AG10803 (cell line): ENCODE measurements at places on chromosomes 6 and 20.
A peak's percentile ranks its signal among the peaks of the same experiment; 100 is the strongest.

- DNase-seq = no peak
Measured at GRCh38 chr6:88972504-88973423, 9.3 kb upstream of the RNGTT start.

GRCh38 chr6:2196079-2196679 is 49.2 kb downstream of the GMDS start:
- DNase-seq = peak; percentile 59

DNA sequence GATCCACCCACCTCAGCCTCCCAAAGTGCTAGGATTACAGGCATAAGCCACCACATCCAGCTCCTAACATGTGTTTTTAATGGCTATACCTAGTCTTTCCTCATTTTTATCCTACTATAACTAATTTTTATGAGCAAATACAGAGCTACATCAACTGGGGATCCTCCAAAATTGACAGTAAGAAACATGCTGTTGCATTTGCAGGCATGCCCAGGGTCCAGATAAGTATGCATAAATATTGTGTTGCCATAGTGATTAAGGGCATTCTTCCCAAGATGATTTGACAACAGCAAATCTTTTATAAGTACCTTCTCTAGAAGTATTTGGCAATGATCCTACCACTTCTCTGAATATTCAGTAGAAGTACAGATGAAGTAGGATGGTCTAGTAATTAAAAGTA is 41.9 kb upstream of the MOXD1 start:
- peak; percentile 85 for DNase-seq

- DNase-seq = no peak
Measured at GRCh38 chr6:14549304-14549770, 431.8 kb downstream of the CD83 start.

GRCh38 chr20:49384437-49385434 is 97.7 kb downstream of the KCNB1 start:
- peak; percentile 35 for DNase-seq

GRCh38 chr20:34512955-34513419 is 3.2 kb upstream of the DYNLRB1 start:
- no peak for DNase-seq

GRCh38 chr6:82693094-82693493 is 329.5 kb downstream of the TPBG start:
- DNase-seq = no peak

- no peak for DNase-seq
Measured at GRCh38 chr6:162833776-162834175, 106.0 kb downstream of the PACRG start.

GRCh38 chr6:113802779-113803178 is 54.4 kb upstream of the MARCKS start:
- no peak for DNase-seq

DNA sequence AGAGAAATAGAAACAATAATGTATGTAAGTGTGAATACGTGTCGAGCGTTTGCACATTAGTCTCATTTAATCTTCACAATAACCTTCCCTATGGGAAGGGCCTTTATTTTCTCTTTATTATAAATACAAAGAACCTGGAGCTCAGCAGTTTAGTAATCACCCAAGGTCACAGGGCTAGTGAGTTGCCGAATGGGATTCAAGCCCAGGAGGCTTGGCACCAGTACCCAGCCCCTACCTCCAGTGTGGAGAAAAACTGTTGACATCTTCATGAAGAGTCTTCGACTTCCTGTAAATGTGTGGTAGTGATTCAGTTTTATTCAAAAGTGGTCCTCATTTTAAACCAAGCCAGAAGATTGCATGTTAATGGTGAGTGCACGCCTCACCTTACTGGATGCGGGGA is 162.8 kb downstream of the SCML4 start:
- no peak for DNase-seq

DNA sequence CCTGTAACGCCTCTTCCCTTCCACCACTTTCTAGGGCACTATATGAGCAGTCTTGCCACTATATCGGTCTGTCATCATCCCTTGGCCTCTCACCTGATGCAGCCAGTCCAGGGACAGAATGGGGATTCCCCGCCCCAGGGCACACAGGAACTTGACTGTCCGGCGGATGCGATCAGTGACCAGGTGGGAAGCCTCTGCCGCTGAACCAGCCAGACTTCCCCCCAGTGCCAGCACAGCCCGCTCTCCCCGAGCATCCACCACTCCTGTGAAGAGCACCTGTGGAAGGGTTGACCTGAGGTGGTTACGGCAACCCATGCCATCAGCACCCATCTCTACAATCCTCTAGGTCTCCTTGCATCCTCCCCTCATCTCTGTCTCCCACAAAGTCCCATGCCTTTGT is 12.2 kb upstream of the NRM start:
- DNase-seq = no peak

DNA sequence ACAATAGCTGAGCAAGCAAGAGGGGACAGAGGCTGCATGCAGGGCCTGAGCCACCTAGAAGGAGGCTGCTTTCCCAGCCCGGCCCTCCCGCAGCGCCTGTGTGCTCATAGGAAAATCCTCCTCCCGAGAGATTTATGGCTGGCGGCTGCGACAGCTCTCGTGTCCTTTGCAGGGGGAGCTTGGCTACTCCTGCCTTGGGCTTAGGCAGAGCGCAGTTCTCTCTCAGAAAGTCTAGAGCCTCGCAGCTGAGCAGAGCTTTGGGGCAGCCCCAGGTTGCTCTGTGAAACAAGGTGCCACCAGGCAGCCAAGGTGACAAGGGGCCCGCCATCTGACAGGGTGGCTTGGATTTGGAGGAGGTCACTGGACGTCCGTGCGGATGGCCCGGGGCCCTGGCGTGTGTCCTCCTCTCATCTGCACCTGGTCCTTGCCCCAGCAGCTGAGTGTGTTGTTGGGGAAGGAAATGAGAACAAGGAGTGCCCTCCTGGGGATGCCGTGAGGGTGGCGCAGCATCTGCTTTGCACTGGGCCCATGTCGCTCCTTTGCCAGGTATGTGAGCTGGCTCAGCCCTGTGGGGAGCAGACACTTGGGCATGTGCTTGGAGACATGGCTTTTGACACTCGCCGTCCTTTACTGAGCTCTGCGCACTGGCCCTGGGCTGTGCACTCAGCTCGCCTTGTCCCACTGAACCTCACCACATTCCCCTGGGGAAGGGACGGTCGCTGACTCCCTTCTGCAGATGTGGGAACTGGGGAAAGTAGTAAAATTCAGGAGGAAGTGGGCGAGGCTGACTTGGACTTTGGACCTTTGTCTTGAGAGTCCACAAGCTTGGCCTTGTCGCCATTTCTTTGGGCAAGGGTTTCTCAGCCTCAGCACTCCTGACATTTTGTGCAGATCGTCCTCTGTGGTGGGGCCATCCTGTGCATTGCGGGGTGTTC is 41.9 kb downstream of the EDN3 start:
- DNase-seq = no peak

DNA sequence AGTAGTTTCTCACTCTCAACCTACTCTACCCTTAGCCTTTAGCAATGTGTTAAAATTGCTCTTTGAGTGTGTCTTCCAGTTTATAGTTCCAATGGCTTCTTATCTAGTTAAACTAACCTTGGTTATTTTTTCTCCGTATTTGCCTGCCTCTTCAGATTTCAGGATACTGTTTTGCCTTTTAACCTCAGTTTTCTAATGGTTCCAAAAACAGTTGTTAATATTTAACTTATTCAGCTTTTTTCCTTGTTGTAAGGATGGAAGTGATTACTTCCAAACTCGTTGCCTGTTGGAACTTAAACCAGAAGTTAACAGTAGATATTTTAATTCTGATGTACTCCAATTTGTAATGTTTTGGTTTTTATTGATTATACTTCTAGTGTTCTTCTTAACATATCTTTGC is 1574.9 kb downstream of the HACE1 start:
- no peak for DNase-seq

- DNase-seq = no peak
Measured at GRCh38 chr20:6506906-6507305, 260.6 kb upstream of the BMP2 start.

- DNase-seq = peak; percentile 47
Measured at GRCh38 chr20:62405108-62405980, 1.7 kb downstream of the CABLES2 start.

DNA sequence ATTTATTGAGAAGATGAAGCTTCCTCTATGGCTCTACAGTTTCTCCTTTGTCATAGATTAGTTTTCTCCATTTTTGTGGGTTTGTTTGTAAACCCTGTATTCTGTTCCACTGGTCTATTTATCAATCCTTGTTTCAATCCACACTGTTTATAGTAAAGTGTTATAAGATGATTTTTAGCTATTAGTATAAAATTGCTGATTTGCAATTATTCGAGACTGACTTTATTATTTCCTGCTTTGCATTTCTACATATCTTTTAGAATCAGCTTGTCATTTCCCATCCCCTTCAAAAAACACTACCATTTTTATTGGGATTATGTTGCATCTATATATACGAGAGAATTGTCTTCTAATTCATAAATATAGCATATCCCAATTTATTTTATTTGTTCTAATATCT is 325.9 kb upstream of the EPHA7 start:
- no peak for DNase-seq

- no peak for DNase-seq
Measured at GRCh38 chr6:31775184-31775583, 1.9 kb downstream of the VWA7 start.

GRCh38 chr20:49346682-49347081 is 68.8 kb upstream of the ZNFX1 start:
- no peak for DNase-seq

GRCh38 chr6:43402820-43403219 is 24.5 kb upstream of the ABCC10 start:
- no peak for DNase-seq

GRCh38 chr6:12279322-12280091 is 10.7 kb upstream of the EDN1 start:
- no peak for DNase-seq

- DNase-seq = peak; percentile 40
Measured at GRCh38 chr20:34240693-34241615, at the start of gene ASIP. Gene ASIP, plus strand, starts transcription at chr20:34241423. Its CDS starts 18,952 bp downstream, at chr20:34260375.

DNA sequence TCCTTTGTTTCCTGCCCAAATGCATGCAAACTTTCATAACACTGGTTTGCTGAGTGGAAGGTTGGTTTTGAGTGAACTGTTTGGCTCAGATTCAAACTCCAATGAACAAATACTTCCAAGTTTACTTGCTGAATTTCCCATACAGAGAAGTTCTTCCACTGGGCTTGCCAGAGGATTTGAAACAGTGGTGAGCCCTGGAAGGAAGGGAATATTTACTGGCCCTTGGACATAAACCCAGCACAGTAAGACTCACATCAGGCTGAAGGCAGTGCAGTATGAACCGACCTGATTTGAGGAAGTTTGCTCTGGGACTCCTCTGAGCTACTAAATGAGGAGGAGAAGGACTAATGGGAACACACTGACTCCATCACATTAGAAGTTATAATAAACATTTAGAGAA is 3.8 kb downstream of the TRAF3IP2 start:
- peak; percentile 99 for DNase-seq

DNA sequence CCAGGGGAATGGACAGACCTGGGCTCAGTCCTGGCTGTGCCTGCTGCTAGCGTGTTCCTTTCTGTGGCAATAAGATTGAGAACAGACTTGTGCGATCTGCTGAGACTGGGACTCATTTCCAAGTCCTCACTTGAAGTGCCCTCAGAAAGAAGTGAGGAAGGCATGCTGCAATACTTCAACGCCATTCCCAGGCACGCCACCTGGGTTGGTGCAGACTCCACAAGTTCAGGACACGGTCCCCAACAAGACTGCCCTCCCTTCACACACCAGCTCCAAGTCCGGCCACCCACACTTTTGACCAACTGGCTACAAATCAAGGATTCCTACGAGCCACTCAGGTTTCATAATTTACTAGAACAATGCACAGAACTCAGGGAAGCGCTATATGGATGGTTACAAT is 391.8 kb upstream of the SULF2 start:
- no peak for DNase-seq

- DNase-seq = no peak
Measured at GRCh38 chr6:170438861-170439260, 114.2 kb downstream of the PSMB1 start.

- DNase-seq = no peak
Measured at GRCh38 chr20:51306081-51306480, 236.4 kb downstream of the NFATC2 start.

DNA sequence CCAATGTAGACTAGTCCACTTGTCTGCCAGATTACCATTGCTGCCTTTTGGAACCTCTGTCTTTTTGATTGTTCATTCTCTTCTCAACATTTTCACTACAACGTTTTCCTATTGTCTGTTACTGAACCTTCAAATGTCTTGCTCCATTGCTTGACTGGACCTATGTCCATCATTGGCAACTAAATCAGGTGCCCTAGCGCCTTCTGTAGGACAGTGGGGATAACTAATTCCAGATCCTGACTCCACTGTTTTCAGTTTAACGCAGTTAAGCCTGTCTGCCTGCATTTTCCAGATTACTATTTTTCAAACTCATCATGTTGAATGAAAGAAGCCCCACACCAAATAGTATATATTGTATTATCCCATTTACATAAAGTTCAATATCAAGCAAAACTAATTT is 433.6 kb downstream of the RNF144B start:
- DNase-seq = no peak

DNA sequence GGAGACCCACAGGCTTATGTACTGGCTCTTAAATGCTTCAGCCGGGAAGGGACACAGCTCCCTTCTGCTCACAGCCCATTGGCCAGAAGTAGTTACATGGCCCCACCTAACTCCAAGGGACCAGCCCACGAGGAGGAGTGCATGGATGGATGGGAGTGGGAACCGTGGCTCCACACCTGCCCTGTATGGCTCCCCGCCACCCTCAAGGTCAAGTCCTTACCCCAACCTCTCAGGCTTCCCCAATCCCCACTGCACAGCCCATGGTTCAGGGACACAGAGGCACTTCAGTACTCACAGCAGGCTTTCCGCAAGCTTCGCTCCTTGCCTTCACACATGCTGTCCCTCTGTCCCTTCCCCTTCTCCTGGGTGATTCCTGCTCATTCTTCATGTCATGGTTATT is 137.9 kb upstream of the KCNG1 start:
- DNase-seq = no peak

GRCh38 chr20:32681175-32682084 is 7.7 kb upstream of the C20orf203 start:
- no peak for DNase-seq

- peak; percentile 78 for DNase-seq
Measured at GRCh38 chr6:7542874-7543624, 1.6 kb downstream of the DSP start.

DNA sequence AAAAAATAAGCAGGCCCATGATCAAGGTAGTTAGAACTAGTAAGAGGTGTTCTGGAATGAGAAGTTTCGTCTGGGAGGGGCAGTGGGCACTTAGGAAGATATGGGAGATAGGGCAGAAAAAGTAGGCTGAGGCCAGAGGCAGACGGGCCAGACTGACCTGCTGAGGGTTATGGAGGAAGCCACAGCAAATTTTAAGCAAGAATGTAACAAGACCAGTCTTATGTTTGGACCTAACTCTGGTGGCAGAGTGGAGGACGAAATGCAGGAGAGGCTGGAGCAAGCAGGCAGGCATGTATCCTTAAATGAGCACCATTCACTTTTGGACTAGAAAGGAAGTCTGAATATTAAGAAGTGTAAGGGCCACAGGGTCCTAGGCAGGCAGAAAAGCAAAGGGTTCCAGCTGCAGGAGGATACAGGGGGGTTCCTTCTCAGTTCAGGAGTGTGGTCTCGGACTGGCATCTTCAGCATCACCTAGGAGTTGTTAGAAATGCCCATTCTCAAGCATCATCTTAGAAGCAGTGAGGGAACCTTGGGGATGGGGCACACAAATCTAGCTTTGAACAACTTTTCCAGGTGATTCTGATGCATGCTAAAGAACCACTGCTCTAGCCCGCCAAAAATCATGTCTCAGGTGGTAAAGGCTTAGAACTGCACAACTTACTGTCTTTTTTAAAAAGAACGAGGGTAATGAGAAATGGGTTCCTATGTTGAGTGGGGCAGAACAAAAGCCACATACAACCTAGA is 1.7 kb upstream of the DSTN start:
- no peak for DNase-seq
